ENCODE measurements at places on chromosomes 1 and 21.

DNA sequence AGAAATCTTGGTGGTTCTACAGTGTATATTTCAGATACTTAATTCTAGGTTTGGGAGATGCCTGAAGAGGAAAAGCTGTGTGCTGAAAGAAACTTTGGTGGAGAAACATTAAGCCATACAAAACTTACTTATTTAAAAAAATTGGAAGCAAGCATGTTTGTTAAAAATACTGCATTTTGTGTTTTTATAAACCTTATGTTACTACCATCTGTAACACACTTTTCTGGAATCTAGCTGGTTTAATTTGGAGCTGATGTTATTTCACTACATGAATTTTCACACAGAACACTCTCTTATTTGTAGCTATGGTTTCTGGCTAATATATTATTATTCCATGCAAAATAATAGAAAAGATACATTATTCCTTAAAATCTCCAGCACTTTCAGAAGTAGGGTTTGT lies 710.7 kb downstream of the ADGRL2 start:
- DNase-seq, result no peak

GRCh38 chr1:193355178-193355577 lies 168.8 kb upstream of the B3GALT2 start:
- no peak for DNase-seq

DNA sequence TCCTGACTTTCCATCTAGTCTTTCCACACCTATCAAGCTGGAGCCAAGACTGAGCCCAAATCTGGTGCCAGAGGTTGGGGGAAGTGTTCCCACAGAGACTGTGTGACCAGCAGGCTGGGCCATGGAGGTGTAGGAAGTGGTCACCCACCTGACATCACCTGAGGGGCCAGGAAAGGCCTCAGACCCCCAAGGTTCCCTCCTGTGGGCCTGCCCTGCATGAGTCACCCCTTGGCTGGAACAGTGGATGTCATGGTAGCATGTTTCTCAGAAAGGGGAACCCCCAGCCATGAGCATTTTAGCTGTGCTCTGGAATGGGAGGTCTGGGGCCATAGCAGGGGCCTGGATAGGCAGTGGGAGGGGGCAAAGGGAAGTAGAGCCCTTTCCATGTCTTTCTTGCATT lies 5.7 kb upstream of the TNFRSF8 start:
- DNase-seq, result peak; percentile 67

GRCh38 chr1:65623895-65624294 lies 168.8 kb upstream of the PDE4B start:
- no peak for DNase-seq

- DNase-seq, result no peak
Measured at GRCh38 chr1:240030236-240030635, 61.4 kb upstream of the FMN2 start.

DNA sequence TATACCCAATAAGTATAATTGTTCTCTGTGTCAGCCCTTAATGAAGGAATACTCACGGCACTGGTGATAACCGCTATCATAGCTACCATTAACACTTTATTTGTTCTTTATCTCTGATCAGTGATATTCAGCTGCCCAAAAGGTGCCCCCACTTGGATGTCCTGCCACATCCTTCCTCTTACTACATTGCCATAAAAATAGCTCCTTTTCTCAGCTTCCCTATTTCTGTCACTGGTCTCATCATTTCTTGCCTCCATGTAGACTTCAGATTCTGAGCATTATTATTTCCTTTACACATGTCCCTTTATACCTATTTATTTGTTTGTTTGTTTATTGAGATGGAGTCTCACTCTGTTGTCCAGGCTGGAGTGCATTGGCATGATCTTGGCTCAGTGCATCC lies 2.7 kb upstream of the RAB29 start:
- DNase-seq, result no peak

GRCh38 chr1:47479664-47480063 lies 41.8 kb downstream of the FOXD2 start:
- no peak for DNase-seq

GRCh38 chr1:92990828-92991227 lies 29.6 kb upstream of the DIPK1A start:
- DNase-seq, result no peak

DNA sequence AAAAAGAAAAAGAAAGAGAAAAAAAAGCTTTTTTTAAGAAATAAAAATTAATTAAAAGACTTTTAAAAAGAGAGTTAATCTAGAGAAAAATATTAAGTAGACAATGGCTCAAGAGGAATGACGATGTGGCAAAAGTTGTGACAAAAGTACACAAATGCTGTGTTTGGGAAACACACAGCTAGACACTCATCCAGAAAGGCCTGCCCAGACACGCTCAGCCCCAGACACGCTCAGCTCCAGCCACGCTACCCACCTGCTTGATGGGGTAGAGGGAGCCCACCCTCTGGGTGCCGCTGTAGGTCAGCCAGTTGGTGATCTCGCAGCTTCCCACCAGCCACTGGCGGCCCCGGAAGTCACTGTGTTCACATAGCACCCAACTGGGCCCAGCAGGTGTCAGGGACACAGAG lies 10.2 kb downstream of the CD52 start:
- no peak for DNase-seq

GRCh38 chr1:208513799-208514198 lies 269.6 kb upstream of the PLXNA2 start:
- DNase-seq, result no peak

DNA sequence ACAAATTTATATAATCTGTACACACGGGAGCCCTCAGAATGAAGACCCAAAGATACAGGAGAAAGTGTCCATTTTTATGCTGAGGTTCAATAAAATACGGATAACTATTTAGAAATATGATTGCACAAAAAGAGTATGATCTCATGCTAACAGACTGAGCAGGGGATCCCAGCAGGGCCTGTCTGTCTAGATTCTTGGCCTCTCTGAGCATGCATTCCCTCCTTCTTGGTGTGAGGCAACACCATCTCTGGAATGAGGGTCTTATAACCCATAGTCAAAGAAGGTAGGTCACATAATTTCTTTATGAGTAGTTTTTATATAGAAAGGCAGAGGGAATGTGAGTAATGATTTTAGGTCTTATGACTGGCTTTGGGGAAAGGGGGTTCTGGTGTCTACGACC lies 5.4 kb downstream of the PRMT6 start:
- DNase-seq, result no peak

- no peak for DNase-seq
Measured at GRCh38 chr1:18997508-18997907, 41.0 kb upstream of the IFFO2 start.

GRCh38 chr1:223700388-223700918 lies 11.9 kb upstream of the CAPN2 start:
- no peak for DNase-seq

DNA sequence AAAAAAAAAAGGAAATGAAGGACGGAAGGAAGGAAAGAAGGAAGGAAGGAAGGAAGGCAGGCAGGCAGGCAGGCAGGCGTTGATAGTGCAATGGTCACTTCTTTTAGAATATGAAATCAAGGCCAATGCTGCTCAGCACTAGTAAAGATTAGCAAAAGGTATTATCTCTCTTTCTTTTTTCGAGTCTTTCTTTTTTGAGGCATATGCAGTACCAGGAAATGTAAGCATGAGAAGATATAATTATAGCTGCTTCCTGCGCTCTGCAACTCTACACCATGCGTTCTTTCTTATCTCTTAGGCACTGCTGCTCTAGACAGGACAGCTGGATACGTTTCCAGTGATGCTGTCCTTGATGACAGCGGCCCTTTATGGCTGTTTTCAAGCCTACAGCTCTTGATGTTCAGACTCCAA lies 1512.5 kb upstream of the B3GALT2 start:
- no peak for DNase-seq

GRCh38 chr1:156140879-156141707 lies 12.3 kb upstream of the SEMA4A start:
- DNase-seq, result peak; percentile 35

GRCh38 chr1:80639777-80640533 lies 1160.8 kb upstream of the ADGRL2 start:
- no peak for DNase-seq

- no peak for DNase-seq
Measured at GRCh38 chr1:234484991-234485739, 6.2 kb upstream of the TARBP1 start.

DNA sequence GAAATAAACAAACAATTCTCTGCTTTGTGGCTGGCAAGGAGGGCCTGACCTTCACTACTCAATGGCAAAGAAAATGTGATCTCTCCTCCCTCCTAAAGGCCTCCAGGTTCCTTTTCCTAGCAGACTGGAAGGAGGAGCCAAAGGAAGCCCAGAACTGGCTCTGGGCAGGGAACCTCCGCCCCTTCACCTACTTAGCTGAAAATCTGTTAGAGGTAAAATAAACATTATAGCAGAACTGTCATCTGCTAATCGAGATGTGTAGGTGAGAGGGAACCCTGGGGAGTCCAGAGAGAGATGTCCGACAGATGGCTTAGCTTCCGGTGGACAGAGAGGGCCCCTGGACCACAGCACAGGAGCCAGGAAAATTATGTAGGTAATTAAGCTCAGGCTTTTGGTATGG lies 75.2 kb upstream of the KCNA3 start:
- DNase-seq, result no peak

GRCh38 chr21:39715804-39716397 lies 29.1 kb upstream of the IGSF5 start:
- DNase-seq, result peak; percentile 25

DNA sequence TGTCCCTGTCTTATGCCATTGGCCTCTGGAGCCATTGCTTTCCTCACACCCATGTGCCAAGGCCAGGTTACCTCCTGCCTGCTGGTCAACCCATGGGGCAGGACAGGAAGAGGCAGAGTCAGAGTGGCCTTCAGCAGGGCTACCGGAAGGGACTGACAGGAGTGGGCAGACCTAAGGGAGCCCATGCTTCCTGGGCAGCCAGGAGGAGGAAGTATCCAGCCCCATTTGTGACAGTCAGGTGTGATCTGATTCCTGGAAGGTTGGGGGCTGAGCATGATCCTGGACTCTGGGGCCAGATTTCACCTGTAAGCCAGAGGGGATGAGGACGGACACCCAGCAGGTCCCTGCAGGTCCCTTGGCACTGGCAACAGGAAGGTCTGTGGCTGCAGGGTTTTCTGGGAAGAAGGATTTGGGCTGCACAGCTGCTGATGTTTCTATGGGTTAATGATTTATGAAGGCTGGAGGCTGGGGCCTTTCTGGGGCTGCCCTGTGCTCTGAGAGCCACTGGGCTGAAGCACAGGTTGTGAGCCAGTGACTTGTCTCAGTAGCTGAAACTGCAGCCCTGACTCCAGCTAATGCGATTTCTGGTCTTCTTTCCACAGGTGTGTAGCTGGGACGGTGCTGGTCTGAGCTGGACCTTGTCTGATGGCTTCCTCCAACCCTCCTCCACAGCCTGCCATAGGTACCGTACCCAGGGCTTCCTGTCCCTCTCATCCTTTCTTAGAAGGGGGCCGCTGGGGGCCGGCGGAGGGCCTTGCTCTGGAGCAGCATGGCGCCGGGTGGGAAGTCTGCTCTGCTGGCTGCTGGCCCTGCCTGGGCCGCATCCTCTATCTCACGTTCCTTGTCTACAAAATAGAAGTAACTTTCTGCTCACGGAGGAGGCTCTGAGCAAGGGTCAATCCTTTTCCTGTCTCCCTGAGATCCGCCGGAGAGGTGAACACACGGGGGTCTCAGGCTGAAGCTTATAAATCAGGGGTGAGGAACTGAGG lies 40.7 kb downstream of the ARHGEF10L start:
- DNase-seq, result no peak

- DNase-seq, result no peak
Measured at GRCh38 chr21:22278366-22278765, 1280.2 kb downstream of the NCAM2 start.

GRCh38 chr1:193009501-193009900 lies 49.7 kb downstream of the UCHL5 start:
- no peak for DNase-seq
